CD4-positive, alpha-beta T cell treated with Interleukin-4 for 4 hours (primary cell): ENCODE measurements at places on chromosomes 13 and 19.

DNA sequence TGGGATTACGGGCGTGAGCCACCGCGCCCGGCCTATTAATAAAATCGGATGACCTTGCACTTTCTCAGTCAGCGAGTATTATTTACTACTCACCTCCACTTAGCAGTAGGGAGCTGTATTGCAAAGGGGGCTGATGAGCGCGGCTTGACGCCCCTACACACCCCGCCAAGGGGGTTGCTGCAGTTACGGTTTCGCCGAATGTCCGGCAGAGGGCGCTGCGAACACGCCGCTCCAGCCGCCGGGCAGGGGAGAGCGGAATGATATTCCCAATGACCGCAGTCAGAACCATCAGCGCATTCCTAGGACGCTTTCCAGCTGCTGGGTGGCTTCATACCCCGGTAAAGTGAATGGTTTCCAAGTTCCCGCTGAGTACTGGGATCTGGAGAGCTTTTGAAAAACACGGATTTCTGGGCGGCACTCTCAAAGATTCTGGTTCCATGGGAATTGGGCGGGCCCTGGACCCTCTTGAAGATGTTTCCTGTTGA, 30.0 kb upstream of the TPT1 start:
- DNase-seq, result peak; percentile 47

- no peak for DNase-seq
These were observed 221.2 kb downstream of the MAB21L1 start for GRCh38 chr13:35255241-35255640.

- no peak for DNase-seq
These were observed 438 bp downstream of the PRKCSH start for GRCh38 chr19:11435833-11436313.

- peak; percentile 42 for DNase-seq
These were observed 10.2 kb downstream of the DHRS12 start for GRCh38 chr13:51793570-51794271.

GRCh38 chr19:45117167-45117594, 24.2 kb downstream of the PPP1R37 start:
- DNase-seq, result peak; percentile 22

DNA sequence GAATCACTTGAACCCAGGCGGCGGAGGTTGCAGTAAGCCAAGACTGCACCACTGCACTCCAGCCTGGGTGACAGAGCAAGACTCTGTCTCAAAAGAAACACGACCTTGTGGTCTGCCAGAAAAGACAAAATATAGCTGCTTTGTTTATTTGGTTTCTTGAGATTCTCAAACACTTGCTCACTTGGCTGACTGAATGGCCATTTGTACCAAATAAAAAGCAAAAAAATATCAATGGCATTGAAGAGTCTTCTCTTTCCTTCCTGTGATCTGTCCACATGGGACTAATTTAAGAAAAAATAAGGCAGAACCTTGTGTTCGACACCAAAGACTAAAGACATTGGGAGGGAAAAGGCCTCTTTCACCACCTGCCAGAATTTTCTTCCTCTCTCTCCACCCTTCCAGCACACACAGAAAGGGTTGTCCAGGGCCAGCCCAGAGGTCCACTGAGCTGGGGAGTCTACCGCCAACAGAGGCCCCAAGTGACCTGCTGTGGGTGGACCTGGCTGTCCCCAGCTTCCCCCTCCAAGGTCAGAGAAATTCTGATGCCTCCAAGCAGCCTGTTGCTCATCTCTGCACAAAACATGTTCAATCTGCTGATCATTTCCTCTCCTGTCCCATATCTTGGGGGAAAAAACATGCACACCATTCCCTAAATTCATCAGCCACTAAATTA, 5.9 kb downstream of the BRME1 start:
- no peak for DNase-seq

DNA sequence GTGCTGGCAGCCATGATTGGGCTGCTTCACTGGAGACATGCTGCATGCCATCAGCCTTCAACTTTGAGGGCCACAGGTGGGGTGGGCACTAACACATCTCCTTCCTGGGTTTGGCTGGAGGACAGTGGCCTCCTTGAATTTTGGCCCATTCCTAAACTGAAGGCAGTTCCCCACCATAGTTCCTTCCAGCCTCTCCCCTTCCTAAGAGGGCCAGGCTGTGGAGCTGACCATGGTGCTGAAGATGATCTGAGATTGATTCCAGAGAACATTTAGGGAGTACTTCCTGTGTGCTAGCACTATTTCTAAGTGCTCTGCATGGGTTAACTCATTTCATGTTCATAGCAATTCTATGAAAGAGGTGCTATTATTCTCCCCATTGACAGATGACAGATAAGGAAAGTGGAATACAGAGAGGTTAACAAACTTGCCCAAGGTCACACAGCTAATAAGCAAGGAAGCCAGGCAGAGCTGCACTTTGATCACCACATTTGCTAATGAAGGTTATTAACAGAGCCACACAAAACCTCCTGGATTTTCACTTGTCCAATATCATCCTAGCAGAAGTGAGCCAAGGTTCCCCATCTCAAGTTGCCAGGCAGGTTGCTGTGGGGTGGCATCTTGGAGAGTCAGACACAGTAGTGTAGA, 175.3 kb downstream of the ZIC5 start:
- DNase-seq, result no peak

GRCh38 chr19:52941941-52942385, 18.7 kb upstream of the ZNF888 start:
- DNase-seq, result no peak

- no peak for DNase-seq
These were observed 4.0 kb downstream of the GNA11 start for GRCh38 chr19:3098141-3098514.

- DNase-seq, result no peak
These were observed 136.1 kb downstream of the KCTD12 start for GRCh38 chr13:76750126-76750525.

DNA sequence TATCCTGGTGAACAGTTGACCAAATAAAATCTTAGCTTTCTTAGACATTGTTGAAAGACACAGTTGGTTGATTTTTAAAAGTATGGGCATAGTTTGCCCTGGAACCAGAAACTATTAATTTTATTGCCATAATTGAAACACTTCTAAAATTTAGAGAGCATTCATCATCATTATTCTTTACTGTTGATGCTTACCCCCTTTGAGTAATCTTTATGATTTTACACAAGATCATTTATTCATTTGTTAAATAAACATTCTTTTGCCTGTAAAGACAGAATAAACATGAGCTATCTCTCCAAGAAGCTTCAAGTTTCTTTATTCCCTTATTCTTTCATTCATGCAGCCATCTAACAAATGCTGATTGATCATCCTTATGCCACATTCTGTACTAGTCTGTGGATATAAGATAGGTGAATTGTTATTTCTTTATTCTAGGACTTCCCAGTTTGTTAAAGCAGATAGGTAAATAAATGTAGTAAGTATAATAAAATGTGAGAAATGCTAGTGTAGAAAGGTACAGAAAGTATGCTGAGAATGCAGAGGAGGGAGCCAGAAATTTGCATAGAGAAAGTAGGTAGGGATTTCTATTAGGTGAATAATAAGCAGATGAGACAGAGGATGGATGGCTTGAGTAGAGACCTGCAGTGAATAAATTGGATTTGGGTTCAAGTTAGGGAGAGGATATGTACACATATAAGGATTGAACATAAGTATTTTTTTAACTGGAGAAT, 8.2 kb downstream of the SERTM1 start:
- DNase-seq, result no peak

DNA sequence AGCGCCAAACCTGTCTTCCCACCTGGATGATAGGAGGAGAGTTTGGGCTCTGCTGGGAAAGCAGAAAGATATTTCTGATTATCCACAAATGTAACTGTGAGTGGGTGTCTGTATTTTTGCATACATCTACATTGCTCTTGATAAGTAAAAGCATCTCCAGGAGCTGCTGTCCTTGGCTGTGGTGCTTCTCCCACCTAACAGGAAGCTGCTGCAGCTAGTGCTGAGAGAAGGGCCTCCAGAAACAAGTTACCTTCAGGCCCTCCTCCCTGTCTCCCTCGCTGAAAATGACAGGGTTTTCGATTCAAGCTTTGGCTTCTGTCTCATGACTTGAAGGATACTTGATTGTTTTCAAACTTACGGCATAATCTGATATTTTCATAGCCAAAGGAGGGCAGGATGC, 90.1 kb downstream of the FOXO1 start:
- DNase-seq, result no peak

GRCh38 chr19:54532528-54532927, 29.9 kb downstream of the LAIR2 start:
- peak; percentile 27 for DNase-seq

DNA sequence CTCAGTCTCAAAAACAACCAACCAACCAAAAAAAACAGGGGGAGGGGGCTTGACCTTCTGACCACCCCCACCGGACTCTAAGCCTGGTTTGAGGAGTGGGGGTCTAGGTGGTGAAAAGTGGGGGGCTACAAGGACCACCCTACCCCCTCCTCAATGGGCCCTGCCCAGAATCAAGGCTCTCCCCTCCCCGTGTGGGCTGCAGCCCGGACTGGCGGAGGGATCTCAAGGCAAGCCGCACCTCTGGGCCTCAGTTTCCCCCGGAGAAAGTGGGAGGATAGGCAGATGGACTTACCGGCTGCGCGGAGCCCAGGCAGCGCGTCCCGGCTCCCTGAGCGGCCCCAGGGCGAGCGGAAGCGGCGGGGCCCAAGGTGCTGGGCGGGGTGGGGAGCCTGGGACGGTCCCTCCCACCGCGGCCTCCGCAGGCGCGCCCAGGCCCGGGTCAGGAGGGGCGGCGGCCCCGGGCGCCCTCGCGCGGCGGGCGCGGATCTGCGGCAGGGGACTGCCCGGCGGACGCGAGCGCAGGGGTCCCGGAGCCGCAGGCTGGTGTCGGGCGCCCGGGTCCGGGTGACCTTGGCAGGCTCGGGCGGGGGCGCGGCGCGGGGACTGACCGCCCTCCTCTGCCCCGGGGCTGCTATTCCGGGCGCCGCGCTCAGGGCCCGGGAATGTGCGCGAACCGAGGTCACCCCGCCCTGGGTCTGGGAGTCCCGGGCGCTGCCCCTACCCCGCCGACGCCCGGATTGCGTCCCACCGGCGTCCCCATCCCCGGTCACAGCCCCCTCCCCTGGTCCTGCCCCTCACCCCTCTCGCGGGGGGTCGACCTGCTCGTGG, at the start of gene ADAMTSL5:
Gene ADAMTSL5, minus strand, starts transcription at position 349 of the 828 bp plus-strand sequence. CDS start 2,076 bp downstream, outside the sequence.
- peak; percentile 37 for DNase-seq

DNA sequence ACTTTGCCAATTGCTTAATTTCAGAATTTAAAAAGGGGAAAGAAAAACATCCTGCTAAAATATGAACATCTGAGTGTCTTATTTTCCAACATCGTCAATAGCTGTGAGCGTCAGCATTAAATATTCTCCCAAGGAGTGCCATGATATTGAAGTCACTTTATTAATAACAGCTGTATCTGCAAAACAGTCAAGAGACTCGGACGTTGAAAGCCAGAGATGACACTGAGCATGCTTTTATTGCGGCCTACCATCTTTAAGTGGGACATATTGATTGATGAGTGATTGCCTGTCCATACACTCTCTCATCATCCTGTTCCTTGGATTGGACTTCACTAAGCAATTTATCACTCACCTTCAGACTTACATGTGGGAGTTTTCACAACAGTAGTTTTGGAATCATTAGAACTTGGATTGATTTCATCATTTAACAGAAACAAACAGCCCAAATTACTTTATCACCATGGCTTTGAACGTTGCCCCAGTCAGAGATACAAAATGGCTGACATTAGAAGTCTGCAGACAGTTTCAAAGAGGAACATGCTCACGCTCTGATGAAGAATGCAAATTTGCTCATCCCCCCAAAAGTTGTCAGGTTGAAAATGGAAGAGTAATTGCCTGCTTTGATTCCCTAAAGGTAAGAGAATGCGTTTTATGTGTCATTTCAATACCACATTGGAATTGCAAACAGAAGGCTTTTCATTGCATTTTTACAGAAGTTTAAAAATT, 53.8 kb downstream of the MBNL2 start:
- DNase-seq, result no peak

GRCh38 chr19:15426485-15427349, 7.9 kb upstream of the AKAP8L start:
- no peak for DNase-seq

- DNase-seq, result peak; percentile 56
These were observed 43.1 kb downstream of the CEBPG start for GRCh38 chr19:33416307-33417215.

DNA sequence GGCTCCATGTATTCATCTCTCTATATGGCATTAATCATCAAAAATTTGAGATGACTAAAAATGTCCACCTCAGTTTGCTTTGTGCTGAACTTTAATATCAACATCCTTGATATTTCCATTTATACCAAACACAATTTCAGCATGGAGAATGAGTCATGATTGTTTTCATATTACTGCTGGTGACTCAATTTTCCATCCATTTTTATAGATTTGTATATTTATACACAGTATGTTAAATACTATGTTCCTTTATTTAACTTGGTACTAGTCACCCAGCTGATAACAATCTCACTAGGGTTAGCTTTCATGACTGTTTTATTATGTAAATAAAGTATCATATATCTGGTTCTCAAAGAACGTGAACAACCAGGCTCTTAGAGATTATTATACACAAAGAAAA, 1255.1 kb downstream of the SLITRK1 start:
- no peak for DNase-seq

- no peak for DNase-seq
These were observed 4.8 kb downstream of the F2RL3 start for GRCh38 chr19:16893686-16893989.

DNA sequence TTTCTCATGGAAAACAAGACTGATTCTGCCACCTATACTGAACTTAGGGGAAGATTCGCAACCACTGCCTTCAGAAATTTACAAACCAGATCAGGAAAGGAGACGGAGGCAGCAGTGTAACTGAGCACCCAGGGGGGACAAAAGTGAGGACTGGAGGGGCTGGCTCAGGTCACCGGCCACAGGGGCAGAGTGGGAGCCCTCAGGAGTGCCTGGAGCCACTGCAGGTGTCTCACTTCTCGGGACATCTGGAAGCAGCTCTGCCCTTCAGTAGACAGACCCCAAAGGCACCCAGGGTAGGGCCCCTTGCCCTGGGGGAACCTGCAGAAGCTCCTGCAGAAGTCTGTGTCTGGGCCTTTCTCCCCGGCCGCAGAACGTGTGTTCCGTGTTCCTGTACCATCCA, 5.8 kb downstream of the ARHGEF7 start:
- no peak for DNase-seq

DNA sequence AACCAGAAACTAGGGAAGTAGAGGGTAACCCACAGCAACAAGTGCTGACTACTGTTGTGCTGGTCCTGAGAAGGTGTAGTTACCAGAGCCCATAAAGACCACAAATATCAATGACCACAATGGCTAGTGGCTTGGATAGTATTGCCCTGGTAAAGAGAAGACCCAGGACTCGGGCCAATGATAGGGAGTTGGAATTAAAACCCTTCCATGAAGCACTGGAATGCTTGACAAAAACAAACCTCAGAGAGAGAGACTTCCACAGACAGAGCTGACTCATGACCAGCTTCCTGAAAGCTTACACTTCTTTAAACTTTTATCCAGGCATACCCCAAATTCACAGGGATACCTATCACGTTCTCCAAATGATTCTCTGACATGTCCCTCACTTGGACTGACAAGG, 60.5 kb downstream of the WDR87 start:
- DNase-seq, result no peak

- peak; percentile 36 for DNase-seq
These were observed 49.6 kb upstream of the MED4 start for GRCh38 chr13:48144413-48145035.

- no peak for DNase-seq
These were observed 53.1 kb downstream of the KL start for GRCh38 chr13:33069365-33069764.
